Calu3 (cell line): ENCODE measurements at places on chromosomes 13 and 19.

GRCh38 chr13:100108913-100109507 is 20.1 kb downstream of the PCCA start:
- no peak for DNase-seq

- no peak for DNase-seq
These were observed 1.3 kb downstream of the UBL3 start for GRCh38 chr13:29849071-29849631.

DNA sequence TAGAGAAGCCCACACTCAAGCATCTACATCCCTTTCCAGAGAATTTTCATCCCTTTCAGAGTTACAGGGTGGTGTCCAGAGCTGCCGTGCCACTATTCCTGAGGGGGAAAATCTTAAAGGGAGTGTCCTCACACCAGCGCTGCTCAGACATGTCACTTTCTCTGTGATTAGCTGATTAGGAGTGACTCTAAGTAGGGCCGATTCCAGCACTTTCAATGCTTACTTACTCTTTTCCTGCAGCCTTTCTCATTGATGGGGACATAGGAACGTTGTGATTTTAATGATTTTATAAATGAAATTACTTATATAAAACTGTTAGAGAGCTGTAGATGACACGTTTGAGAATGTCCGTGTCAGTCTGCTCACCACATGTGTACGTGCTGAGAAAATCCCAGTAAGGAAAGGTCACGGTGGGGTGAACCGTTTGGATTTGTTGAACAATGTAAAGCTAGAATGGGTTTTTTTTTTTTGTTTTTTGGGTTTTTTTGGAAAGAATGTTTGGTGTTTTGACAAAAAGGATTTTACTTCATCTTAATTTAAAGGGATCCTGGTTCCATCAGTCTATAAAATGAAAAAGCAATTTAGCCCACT is 56.6 kb upstream of the SPATA13 start:
- DNase-seq, result no peak

DNA sequence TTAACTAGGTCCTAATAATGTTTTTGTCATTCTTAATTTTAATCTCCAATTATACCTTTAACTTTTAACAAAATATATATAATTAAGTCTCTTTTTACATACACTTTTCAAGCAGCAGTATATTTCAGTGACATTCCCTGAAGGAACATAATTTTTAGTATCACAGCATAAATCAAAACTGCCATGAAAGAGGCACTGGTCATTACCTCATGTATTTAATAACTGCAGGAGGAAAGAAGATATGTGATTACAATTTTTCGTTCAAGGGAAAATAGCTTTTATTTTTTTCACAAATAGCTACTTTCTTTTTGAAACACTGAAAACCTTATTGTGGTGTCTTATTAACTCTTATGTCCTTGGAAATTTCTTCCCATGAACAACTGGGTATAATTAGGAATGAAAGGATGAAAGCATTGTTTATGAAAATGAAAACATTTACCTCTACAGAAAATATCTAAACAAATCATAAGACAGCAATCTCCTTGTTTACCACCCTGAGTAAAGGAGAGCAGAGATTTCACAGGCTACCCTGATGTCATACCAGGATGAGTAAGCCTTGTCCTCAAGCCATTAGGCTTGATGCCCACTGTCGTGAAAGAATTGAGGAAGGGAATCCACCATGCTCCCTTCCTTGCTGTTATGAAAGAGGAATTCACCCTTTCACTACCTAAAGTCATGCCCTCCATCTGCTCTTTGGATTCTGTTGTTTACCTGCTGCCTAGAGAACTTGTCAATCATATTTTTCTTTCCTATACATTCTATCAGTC is 877.2 kb upstream of the PCDH20 start:
- DNase-seq, result no peak

DNA sequence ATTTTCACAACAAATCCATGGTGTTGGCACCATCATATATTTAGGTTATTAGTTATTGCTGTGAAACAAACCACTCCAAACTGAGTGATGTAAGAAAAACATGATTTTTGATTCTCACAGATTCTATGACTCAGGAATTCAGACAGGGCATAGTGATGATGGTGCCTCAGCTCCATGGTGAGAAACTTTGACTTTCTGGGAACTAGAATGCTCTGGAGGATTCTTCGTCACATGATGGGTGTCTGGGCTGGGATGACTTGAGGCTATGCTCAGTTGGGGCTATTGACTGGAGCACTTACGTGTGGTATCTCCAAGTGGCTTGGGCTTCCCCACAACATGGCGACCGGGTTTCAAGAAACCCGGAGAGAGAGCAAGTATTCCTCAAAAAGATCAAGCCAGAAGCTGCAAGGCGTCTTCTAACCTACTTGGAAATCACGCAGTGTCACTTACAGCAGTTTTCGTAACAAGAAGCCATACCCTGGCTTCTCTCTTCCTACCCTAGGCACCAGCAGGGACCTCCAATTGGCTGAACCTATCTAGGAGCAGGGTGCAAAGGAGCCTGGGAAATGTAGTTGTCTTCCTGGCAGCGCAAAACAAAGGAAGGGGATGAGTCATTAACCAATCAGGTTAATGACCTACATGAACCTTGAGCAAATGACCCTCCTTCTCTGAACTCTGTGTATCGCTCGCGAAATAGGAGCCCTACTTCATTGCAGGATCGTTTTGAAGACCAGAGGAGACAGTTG is 22.4 kb downstream of the VAV1 start:
- DNase-seq, result no peak

DNA sequence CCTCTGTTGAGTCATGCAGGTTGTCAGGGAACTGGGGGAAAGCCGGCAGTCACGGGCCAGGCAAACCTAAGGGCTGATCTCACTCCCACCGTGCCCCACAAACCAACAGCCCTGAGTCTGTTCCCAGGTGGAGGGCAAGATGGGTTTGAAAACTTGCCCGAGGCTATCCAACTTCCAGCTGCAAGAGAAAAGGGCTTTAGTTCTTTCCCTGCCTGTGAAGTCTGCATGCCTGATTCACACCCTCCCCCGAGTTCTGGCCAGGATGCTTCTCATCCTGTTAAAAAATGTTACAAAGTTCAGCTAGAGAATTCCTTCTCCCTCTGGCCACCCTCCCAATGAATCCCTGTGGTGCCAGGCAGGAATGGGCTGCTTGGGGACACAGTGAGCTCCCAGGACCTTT is 33.1 kb downstream of the MYO16 start:
- DNase-seq, result no peak

DNA sequence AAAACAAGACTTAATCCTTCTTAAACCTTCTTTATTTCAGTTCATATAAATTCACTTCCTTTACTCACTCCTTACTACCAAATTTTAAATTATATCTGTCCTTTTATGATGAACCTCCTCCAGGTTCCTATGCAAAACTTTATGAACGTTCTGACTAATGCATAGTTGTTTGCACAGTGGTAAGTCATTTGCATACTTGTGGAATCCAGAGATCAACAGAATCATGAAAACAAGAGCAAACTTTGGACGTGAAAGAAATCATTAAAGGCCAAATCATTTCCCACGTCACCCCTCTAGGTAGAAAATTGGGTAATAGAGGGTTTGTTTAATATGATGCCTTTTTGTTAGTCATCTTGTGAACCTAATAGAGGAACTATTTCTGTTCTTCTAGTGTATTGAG is 32.3 kb upstream of the MYCBP2 start:
- DNase-seq, result no peak

DNA sequence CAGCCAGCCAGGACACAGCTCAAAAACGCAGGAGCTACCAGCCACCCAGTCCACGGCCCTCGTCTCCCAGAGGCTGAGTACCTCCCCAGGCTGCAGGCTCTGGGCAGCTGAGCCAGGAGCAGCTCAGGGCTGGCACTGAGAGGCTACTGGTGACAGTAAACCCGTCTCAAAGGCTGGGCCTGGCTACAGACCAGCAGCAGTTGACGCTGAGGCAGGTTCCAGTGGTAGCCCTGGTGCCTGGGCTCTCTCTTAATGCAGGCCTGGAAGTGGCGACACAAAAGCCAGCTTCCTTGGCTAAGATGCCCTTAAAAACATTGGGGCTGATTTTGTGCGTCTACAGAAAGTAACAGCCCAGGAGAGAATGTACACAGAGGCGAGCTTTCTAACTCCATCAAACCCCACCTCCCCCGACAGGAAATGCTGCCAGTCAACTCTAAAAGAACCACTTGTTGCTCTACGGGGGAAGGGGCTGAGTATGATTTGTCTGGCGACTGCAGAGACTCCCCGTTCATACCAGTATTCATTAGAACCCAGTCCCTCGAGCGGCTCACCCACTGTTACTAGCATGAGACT is 126.3 kb downstream of the STK24 start:
- no peak for DNase-seq

DNA sequence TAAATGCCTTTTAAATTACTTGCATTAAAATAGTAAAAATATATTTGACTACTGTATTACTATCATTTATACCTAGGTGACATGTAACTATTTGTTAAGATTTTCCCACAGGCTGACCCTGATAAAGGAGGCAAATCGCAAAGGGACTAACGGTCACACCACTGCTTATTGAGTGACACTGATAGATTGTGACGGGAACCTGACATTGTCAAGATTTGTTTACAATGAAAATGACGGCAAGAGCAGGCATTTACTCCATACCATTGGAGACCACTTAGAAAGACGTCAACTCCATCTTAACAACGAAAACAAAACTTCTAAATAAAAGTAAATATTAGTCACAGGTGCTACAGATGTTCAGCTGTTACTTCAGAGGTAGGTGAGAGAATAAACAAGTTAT is 289.0 kb downstream of the DACH1 start:
- no peak for DNase-seq

- no peak for DNase-seq
These were observed 23.8 kb upstream of the KLF12 start for GRCh38 chr13:74158028-74158427.

DNA sequence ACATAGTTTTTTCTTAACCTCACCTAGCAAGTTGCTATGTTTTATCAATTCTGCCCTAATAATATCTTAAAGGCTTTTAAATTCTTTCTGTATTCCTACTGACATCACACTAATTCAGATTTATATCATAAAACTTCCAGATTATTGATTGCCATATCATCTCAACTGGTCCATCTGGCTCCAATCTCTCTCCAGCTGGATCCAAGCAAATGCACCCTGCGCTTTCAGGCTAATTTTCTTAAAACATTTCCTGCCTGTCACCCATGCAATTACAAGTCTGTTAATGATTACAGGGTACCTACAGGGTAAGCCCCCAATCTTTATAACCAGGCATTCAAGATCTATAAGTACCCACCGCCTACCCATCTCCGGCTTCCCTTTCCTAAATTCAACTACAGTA is 95.2 kb downstream of the SERP2 start:
- no peak for DNase-seq

- no peak for DNase-seq
These were observed 1.0 kb downstream of the SCN1B start for GRCh38 chr19:35031072-35031881.

DNA sequence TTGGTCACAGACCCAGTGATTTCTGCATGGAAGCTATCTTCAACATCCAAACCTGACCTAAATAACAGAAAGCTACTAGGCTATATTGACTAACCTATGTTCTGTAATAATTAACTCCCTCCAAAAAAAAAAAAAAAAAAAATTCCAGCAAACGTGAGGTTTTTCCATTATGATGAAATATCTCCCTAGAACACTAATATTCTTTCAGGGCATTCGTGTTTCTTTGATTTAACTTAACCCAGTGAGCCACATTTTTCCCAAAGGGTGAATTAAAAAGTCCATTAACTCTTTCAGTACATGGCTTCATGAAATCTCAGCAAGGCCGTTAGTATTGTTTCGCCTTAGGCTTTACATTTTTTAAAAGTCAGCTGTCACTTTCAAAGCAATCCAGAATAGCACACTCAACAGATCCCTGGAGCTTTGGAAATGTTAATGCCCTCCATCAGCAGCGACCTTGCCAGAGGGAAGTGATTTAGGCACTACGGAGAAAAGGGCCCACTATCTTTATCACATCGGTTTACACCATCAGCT is 175.8 kb downstream of the DCT start:
- DNase-seq, result no peak

DNA sequence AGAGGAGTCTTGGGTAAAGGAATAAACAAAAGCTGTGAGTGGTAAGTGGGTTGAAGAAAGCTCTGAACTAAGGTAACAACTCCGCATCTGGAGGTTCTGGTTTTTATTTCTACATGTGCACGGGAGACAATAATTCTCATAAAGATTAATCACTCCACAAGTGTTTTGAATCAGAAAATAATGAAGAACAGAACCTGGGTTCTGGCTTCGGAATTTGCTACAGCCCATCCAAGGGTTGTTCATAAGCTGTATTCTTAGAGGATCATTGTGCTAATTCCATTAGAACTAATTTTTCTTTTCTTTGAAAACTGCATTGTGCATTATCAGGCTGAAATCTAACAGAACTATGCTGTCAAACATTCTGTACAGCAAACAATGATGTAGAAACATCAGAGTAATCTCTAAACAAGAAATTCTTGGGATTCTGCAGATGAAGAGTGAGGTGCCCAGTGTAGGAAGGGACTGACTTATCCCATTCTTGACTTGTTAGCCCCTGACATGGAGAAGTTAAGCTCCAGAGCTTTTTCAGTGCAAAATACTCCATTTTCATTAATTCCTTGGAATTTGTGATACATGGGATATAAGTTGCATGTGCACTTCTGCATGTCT is 368.2 kb downstream of the COG6 start:
- no peak for DNase-seq

GRCh38 chr13:92573467-92574057 is 653.0 kb upstream of the GPC6 start:
- no peak for DNase-seq

GRCh38 chr13:104565888-104566287 is 1499.7 kb upstream of the SLC10A2 start:
- no peak for DNase-seq

GRCh38 chr13:113851826-113852535 is 11.9 kb downstream of the GAS6 start:
- DNase-seq, result no peak

DNA sequence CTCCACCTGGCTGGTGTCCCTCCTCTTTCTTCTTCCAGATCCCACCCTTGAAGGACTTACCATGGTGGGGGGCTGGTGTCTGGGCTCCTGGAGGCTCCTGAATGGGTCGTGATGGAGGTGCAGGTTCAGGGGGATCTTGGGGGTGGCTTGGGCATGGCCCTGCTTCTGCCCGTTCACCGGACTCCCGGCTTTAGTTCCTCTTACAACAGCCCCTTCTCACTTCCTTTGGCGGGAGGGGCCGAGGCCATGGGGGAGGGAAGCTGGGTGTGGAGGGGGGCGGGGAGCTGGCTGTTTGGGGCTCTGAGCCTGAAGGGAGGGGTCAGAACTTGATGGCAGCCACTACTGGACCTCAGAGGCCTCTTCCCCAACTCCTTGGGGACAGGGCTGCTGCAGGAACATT is at the start of gene MYO1F:
Gene MYO1F (minus strand): TSS at position 196 of the 400 bp plus-strand sequence. CDS start 133 bp downstream, at position 63.
- no peak for DNase-seq
